ENCODE measurements at places on chromosomes 3 and 15. TPM values are rescaled to one million over a fixed set of nuclear protein-coding genes. Genes with fewer than 3 reads are reported as not detected.
A peak's percentile ranks its signal among the peaks of the same experiment; 100 is the strongest.

FGD5 gene
- not detected for total RNA-seq

USP50 gene
- total RNA-seq: not detected

CPNE9 gene
- not detected for total RNA-seq

IGDCC3 gene
- under 0.01 TPM for total RNA-seq

MNS1 gene
- 0.36 TPM for total RNA-seq

ABI3BP gene
- total RNA-seq: 4.2 TPM

TTLL3 gene
- total RNA-seq: 5.8 TPM

PGBD4 gene
- 1.9 TPM for total RNA-seq

GRCh38 chr3:194204042-194204987 lies 68.4 kb downstream of the HES1 start:
- DNase-seq: no peak

GRCh38 chr15:52218816-52219215 lies 27.6 kb upstream of the GNB5 start:
- no peak for DNase-seq

GRCh38 chr15:55846116-55846707 lies 103.3 kb upstream of the PRTG start:
- DNase-seq: peak; percentile 88

DNA sequence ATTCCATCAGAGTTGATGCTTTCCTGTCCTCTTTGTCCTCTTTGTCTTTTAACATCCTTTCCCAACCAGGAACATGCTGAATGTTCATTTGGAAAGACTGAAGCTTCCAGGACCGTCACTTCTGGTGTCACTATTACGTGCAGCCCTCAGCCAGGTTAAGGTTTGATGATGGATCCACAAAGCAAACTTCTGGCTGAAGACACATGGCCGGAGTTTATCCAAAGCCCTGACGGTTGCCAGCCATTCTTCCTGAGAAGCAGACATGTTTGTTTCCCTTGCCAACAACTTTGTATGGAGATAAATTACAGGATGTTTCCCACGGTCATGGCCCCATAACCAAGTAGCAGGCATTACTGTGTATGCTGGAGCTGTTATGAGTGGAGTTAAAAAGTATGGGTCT lies 236.9 kb downstream of the THSD4 start:
- no peak for DNase-seq

DNA sequence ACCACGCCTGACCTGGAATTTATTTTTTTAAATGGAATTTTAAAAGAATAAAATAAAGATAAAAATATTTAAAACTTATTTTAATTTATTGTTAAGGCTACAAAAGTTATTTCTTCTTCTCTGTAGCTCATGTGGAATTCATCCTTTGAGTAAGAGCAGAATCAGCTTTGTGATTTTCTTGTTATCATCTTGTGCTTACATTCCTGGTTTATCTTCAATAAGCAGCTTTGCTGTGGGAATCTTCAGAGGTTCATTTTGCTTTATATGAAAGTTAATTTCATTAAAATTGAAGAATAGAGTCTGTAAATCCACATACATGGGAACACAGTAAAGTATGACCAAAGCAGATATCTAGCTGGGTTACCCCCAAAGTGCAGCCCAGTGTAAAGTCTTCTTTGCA lies 35.4 kb upstream of the ARL8B start:
- DNase-seq: no peak

DNA sequence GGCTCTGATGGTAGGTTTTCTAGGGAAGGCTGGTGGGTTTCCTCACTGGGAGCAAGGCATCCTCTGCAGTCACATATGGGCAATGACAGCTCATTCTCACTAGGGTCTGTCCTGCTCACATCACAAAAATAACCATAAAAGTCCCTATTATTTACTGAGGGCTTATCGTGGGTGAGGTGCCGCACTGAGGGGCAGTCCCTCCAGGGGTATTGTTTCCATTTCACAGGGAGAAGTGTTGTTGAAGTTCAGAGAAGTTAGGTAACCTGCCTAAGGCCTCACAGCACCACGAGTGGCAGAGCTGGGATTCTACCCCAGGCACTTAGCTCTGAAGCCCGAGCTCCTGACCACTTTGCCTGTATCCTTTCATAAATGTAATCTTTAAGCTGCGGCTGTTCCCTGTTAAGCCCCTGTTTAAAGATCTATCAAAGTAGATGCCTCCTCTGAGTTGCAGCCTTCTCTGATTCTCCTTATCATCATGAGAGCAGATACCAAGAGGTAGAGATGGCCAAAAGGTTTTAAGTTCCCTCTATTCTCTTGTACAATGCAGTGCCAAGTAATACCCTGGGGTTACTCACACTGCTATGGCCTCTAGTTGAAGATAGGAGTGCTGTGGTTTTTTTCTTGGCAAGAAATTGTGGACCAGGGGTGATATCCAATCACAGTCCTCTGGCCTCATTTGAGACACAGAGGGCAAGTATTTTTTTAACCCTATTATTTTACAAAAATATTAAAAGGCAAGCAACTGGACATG lies 107.0 kb downstream of the RPLP1 start:
- no peak for DNase-seq

DNA sequence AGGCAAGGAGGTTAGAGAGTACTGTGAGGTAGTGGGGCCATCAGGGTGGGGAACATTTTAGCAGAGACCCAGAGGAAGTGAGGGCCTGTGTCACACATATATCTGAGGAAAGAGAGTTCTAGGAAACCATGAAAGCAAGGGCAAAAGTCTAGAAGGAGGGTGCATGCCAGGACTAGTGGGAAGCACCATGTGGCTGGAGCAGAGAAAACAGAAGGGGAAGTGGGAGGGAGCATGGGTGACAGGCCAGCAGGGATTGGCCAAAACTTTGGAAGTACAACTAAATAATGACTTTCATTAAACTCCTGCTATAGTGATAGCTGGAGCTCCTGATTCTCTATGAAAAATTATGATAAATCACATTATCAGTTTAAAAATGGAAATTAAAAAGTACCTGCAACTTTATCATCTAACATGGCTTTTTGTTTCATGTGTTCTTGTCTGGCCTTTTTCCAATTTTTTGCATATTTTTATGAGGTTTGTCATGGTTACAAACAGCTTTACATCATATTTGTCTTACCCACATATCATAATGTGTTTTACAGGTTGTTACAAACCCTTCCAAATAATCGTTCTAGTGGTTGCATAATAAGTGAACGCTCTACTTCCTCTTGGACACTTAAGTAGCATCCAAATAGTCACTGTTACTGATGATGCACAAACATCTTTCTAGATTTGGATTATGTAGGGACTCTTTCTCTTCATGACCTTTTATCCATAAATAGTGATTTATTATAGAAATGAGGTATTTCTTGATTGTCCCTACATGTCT lies 168.3 kb downstream of the NEK10 start:
- no peak for DNase-seq

- peak; percentile 46 for DNase-seq
These were observed 47.4 kb upstream of the ZBTB20 start for GRCh38 chr3:115194476-115194875.

DNA sequence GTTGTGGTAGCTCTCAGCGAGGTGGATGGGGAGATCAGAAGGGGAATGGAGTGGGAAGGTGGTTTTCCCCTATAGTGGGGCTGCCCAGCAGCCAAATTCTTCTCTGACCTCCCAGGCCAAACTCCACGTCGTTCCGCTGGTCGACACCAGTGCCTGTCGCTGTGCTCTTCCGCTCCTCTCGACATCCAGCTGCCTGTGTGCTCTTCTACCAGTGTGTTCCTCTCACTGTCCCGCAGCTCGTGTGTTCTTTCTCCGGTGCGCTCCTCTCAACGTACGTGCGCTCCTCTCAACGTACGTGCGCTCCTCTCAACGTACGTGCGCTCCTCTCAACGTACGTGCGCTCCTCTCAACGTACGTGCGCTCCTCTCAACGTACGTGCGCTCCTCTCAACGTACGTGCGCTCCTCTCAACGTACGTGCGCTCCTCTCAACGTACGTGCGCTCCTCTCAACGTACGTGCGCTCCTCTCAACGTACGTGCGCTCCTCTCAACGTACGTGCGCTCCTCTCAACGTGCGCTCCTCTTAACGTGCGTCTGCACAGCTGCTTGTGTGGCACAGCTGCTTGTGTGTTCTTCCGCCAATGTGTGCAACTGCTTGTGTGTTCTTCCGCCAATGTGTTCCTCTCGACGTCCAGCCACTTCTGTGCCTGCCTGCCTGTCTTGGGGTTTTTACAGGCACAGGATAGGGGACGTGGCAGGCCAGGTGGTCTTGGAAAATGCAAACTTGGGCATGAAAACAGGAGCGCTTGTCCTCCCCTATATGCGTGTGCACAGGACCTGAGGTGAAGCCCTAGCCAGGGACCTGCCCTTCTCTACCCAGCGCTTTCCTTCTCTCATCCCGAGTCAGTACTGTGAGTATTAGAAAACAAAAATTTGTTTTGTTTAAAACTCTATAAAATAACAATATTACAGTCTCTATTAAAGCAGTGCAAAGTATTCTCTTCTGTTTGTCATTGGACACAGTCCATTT lies 991.1 kb downstream of the GBE1 start:
- no peak for DNase-seq

DNA sequence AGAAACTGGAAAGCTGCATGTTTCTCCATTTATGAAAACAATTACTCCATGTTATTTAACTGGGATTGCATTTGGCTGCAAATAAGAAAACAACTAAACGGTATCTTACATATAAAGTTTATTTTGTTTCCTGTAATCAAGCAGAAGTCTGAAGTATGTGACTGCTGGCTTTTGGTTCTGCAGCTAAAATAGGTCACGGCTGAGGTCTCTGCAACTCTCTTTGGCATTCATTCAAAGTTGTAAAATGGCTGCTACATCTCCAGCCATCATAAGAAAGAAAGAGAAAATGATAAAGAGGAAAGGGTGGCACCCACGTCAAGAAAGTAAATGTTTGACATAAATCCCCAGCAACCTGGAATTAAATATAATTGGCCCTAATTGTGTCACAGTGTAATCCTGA lies 406.1 kb downstream of the TBC1D5 start:
- no peak for DNase-seq

Data from IMR-90 (cell line).